ENCODE measurements at places on chromosomes 6 and 20.

GRCh38 chr6:105112577-105112976, 67.2 kb downstream of the POPDC3 start:
- DNase-seq = no peak

GRCh38 chr20:17610566-17611289, 40.9 kb downstream of the DSTN start:
- no peak for DNase-seq

- DNase-seq = peak; percentile 82
Observed at GRCh38 chr20:49583669-49584417, 15.9 kb upstream of the PTGIS start.

DNA sequence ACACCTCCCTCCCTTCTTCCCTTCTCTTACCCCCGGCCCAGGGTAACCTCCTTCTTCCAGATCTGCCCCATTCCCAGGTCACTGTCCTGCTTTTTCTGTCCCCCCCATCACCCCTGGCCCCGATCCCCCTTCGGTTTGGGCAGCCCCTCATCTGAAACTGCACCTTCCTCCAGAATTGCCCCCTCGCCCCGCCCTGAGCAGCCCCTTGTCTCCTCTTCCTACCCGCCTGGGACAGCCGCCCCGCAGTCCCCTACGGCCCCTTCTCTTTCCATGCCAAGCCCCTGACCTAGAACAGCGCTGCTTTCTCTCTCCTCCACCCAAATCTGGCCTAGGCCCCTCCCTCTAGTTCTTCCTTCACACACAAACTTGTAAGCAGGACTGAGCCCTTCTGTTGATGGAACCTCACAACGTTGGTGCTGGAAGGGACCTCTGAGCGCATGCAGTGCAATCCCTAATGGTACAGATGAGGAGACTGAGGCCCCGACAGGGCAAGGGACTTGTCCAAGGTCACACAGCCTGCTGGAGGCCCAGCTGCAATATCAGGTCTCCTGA, 630 bp downstream of the PPP2R5D start:
- DNase-seq = no peak

DNA sequence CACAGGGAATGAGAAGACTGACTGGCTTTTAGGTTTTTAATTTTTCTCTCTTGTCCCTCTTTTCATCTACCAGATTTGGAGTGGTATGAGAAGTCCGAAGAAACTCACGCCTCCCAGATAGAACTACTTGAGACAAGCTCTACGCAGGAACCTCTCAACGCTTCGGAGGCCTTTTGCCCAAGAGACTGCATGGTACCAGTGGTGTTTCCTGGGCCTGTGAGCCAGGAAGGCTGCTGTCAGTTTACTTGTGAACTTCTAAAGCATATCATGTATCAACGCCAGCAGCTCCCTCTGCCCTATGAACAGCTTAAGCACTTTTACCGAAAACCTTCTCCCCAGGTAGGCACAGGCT, 644 bp downstream of the MAD2L1BP start:
- DNase-seq = no peak

- DNase-seq = no peak
Observed at GRCh38 chr20:16083639-16084280, 489.5 kb downstream of the KIF16B start.

GRCh38 chr6:70884074-70884983, 72.5 kb downstream of the B3GAT2 start:
- DNase-seq = peak; percentile 57

- DNase-seq = no peak
Observed at GRCh38 chr6:169073311-169073710, 180.3 kb downstream of the THBS2 start.

GRCh38 chr6:151440930-151441329, 11.0 kb downstream of the RMND1 start:
- no peak for DNase-seq

DNA sequence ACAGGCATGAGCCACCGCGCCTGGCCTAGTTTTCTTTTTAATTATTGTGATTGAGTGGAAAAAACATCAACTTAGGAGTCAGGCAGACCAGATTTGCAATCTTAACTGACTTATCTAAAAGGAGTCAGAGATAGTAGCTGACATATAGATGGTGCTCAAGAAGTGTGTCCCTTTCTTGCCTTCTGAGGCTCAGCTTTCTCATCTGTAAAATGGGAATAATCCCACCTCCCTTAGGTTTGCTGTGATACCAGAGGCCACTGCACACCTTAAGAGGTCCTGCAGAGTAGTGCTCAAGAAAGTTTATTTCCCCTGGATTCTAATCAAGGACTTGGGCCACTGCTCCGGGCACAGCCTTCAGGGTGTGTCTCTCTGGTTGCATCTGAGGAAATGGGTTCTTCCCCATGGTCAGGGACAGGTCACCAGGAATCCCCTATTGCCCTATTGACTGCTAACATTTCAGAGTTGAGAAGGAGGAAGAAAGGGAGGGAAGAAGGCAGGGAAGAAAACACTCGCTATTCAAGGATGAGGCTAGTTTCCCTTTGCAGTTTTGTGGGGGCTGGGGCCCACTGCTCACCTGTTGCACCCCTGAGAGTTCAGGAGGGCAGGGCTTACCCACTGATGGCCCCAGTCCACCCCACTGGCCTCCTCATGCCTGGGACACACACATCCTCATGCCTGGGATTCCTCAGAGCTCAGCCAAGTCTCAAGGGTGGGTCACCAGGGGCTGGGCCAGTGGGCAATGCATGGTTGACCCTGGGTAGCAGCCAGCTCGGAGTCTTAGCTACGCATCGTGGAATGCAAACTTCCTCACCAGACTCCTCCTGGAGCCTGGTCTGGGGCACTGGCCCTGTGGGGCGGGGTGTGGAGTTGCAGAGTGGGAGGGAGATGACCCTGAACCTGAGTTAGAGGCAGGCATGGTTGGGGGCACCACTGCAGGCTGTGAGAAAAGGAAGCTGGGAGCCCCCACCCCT, 21.2 kb downstream of the C6orf132 start:
- DNase-seq = peak; percentile 55

GRCh38 chr20:56376331-56376730, 15.7 kb downstream of the AURKA start:
- DNase-seq = no peak

DNA sequence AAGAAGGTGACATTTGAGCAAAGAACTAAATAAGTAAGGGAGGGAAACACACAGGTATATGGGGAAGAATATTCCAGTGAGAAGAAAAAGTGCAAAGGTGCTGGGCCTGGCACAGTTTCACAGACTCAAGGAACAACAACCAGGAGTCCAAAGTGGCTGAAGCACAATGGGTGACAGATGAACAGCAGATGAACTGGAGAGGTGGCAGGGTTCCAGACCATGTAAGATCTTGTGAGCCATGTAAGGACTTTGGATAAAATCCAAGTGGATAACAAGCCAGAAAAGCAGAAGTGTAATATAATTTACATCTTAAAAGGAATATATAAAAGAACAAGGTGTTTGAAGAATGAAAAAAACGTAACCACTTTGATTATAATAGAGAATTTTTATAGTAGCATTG, 87.9 kb downstream of the MMS22L start:
- no peak for DNase-seq

DNA sequence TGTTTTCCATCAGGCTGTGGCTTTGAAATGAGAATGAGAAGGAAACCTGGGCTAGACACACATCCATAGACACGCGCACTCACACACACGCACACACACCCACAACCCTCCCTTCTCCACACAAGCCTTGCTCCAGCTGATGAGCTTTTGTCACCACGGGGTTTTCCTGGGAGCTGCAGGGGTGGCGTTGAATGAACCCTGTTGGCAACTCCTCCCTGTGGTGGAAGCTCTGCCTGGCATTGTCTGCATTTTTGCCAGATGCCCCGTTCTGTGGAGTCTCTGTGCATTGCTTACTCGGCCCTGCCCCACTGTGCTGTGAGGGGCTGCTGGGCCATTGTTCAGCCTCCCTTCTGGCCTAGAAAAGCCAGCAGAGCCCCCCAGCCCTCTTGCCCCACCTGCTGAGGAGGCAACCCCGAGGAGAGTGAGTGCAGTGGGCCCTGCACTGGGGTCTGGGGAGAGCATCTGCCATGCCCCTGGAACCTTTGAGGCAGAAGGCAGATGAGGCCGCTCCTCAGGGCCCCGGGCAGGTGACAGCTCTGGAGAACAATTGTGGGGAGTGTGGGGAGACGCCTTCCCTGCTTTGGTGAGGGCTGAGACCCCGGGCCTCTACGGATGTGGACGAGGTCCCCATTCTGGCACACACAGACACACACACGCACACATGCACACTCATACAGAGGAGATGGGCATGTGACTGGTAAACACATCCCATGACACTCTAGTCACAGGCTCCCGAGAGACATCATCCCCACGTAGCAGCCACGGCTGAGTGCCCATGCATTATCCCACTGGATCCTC, 9.9 kb downstream of the ADIG start:
- no peak for DNase-seq

DNA sequence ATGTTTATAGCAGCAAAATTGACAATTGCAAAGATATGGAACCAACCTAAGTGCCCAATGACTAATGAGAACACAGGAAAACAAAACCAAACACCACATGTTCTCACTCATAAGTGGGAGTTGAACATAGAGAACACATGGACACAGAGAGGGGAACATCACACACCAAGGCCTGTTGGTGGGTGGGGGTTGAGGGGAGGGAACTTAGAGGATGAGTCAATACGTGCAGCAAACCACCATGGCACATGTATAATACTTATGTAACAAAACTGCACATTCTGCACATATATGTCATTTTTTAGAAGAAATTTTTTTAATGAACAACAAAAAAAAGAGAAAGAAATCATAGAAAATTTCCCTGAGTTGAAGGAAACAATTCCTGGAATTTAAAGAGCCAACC, 3.9 kb downstream of the EPM2A start:
- DNase-seq = no peak

- DNase-seq = no peak
Observed at GRCh38 chr6:169269180-169270076, 15.8 kb upstream of the THBS2 start.

- DNase-seq = no peak
Observed at GRCh38 chr6:119337762-119338161, 11.8 kb downstream of the MAN1A1 start.

- DNase-seq = no peak
Observed at GRCh38 chr20:62063981-62064769, 1.5 kb downstream of the TAF4 start.

- DNase-seq = no peak
Observed at GRCh38 chr6:151536188-151536479, 42.3 kb downstream of the CCDC170 start.

DNA sequence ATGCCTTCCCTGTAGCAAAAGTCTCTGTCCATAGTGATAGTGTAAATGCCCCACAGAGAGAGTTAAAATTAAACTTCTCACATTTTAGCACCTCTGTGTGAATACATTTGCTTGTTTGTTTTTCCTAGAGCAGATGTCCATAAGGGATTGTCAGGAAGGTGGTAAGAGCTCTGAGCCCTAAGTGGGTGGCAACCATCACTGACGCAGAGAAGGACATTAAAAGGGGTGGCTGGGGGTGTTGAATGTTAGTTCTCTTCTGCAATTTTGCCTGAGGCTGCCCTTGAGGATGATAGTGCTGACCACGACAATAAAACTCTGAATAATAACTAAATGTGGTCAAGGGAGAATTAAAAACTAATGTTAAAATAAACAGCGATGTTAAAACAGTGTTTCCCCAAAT, 174.3 kb upstream of the ID4 start:
- no peak for DNase-seq

DNA sequence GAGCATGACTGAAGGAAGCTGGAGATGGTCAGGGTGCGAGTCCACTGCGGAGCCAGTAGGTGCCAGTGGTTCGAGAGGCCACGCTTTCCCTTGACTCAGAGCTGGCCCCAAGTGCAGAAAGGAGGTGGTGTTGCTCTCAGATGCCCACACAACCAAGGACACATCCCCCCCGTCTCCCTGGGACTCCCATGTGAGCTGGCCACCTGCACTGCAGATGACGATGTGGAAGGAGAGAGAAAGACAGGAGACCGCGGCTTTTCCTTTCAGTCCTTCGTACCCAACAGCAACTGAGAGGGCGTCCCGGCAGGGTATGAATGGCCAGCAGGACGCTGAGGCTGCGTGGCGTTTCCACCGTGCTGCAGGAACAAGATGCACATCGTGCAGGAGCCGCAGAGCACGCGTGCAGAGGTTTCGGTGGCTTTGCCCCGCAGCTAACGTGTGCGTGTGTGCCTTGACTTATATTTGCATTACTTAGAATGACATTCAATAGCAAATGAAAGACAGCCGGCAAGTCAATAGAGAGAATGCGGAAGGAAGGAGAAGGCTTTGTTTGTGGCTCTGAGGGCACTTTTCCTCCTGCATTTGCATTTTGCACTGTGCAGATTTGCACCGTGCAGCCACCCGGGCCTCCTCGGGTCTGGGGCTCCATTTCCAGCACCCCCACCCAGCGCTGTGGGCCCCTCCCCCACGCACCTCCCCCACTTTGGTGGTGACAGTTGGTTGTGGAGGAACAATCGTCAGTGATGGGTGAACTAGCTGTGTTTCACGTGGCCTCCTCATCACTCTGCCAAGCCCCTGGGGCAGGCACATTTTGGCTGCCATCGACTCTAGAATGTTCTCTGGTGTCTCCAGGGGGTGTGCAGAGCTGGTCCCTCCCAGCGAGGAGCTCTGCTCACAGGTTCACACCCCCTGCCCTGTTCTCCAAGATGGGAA, 26.4 kb upstream of the BHLHE23 start:
- DNase-seq = no peak
